ENCODE measurements at places on chromosomes 4 and X.

DNA sequence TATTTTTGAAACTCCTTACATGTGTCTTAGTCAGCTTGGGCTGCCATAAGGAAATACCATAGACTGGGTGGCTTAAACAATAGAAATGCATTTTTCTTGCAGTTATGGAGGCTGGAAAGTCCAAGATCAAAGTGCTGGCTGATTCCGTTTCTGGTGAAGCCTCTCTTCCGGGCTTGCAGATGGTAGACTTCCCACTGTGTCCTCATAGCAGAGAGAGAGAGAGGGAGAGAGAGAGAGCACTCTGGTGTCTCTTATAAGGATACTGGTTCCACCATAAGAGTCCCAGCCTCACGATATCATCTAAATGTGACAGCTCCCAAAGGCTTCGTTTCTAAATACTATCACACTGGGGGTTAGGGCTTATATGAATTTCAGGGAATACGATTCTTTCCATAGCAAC is 39.7 kb downstream of the ENPEP start:
- DNase-seq: no peak

- DNase-seq: no peak
Measured at GRCh38 chr4:68337004-68337403, 12.9 kb downstream of the YTHDC1 start.

GRCh38 chr4:30610361-30610760 is 109.8 kb upstream of the PCDH7 start:
- DNase-seq: no peak

DNA sequence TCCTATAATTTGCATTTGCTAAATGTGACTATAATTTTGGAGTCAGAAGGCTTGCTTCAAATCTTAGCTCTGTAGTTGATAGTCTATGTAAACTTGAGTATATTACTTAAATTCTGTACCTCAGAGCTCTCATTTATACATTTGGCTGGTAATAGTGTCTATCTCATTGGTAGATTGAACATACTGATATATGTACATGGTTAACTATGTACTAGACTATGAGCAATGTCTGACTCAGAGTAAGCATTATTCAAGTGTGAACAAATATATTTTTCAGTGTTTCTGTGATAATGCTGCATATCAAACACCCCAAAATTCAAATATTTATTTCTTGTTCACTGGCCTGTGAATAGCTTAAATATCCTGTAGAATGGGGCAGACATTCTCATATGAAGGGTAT is 1568.9 kb upstream of the PABPC4L start:
- DNase-seq: no peak
